ENCODE measurements at places on chromosomes 2 and 18.

DNA sequence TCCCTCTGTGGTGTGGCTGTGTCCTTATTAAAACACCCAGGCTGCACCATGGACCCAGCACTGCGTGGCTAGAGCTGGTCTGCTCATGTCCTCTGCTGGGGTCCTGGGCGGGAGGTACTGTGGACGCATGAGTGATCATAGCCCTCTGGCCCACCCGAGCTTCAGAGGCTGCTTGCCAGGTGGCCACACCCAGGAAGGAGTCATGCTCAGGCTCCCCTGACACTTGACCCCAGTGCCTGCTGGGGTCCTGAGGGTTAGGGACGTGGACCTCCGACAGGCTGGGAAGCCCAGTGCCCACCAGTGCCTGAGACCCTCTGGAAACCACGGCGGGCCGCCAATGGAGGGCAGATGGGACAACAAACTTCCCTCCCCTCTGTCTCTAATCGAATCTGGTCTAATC is 66.3 kb upstream of the HS6ST1 start:
- no peak for DNase-seq

DNA sequence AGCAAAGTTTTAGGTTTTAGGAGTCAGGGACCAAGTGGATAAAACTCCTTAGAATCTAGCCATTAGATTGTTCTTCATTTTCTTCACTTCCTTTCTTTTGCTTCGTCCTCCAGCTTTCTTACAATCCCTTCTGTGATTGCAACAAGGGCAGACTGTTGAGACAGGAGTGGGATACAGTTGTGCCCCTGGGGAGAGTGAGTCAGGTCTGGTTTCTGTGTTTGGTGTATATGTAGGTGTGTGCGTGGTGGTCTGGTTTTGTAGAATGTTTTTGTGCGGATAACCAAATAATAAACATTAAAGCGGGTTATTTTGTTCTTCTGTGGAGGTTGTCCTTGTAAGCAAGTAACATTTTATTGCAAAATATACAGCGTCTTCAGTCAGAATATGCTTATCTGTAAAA is 7.3 kb downstream of the INSIG2 start:
- DNase-seq, result no peak

DNA sequence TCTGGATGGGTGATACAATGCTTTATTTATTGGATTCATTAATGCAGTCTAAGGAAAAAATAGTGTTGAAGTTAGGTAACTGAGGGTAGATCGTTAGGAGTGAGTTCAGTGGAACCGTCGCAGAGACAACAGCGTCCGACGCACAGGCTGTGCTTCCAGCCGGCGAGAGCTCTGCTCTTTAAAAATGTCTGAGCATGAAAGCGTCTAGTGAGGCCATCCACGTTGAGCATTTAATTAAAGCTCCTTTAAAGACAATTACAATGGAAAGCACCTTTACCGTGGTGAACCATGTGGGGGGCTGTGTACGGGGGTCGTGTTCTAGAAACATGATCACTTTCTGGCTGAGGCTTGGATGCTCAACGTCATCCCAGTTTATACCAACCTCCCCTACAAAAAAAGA is 822.7 kb downstream of the GALR1 start:
- no peak for DNase-seq

- no peak for DNase-seq
Measured at GRCh38 chr18:47168913-47169312, 7.3 kb downstream of the IER3IP1 start.

DNA sequence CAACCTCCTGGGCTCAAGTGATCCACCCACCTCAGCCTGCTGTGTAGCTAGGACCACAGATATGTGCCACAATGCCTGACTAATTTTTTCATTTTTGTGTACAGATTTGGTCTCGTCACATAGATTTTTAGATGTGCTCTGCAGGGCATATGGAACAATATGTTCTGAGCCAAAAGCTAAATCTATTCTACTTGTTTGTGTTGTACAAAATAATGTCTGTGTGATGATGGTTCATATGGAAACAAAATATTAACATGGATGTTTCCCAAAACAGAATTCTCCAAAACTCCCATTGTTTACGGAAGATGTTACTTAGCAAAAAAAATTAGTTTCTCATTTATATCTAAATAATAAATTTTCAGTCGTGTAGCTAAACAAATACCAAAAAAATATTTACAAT is 12.6 kb upstream of the KLHL23 start:
- DNase-seq, result no peak
